ENCODE measurements at places on chromosomes 6 and 20.

DNA sequence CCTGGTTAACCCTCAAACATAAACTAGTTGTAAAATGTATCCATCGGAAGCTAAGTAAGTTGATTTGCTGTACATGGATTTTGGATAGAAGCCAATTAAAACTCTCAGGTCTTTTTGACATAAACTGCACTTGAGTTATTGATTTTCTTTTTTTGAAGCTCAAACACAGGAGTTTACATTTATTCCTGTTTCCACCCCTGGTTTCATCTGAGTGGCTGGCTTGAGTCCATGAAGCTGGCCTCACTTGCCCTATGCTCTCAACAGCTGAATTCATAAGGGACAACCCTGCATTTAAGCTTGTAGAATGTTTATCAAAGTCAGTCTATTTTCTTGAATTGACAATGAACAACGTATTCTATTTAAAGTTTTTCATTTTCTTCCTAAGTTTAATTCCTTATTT lies 58.1 kb upstream of the PLEKHG1 start:
- DNase-seq: no peak

GRCh38 chr6:15336900-15337560 lies 91.2 kb downstream of the JARID2 start:
- DNase-seq: no peak

DNA sequence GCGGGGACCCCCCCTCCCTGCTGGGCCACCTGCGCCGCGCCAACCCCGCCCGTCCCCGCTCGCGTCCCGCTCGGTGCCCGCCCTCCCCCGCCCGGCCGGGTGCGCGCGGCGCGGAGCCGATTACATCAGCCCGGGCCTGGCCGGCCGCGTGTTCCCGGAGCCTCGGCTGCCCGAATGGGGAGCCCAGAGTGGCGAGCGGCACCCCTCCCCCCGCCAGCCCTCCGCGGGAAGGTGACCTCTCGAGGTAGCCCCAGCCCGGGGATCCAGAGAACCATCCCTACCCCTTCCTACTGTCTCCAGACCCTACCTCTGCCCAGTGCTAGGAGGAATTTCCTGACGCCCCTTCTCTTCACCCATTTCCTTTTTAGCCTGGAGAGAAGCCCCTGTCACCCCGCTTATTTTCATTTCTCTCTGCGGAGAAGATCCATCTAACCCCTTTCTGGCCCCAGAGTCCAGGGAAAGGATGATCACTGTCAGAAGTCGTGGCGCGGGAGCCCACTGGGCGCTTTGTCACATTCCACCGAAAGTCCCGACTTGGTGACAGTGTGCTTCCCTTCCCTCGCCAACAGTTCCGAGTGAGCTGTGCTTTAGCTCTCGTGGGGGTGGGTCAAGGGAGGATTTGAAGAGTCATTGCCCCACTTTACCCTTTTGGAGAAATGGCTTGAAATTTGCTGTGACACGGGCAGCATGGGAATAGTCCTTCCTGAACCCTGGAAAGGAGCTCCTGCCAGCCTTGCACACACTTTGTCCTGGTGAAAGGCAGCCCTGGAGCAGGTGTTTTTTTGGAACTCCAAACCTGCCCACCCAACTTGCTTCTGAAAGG lies 2.1 kb downstream of the VEGFA start:
- DNase-seq: no peak

GRCh38 chr6:33761922-33762629 lies 15.4 kb upstream of the IP6K3 start:
- no peak for DNase-seq

DNA sequence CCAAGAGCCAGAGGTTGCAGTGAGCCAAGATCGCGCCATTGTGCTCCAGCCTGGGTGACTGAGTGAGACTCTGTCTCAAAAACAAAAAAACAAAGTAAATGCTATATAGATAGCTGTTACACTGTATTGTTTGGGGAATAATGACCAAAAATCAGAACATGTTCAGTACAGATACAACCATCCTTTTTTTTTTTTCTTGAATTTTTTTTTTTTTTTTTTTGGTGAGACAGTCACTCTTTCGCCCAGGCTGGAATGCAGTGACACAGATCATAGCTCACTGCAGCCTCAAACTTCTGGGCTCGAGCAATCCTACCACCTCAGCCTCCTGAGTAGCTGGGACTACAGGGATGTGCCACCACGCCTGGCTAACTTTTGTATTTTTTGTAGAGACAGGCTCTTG lies 63.7 kb downstream of the BCAS4 start:
- no peak for DNase-seq

DNA sequence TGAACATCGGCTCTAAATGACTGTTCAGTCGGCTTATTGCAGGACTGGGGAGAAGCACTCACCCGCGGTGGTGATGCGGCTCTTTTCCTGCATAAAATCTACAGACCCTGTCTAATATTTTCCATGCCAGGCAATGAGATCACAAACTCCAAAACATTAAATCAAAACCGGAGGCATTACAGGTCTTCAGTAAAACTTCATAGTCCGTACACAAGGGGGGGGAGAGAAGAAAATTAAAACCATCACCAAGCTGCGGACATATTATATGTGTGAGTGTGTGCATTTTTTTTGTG lies 6.3 kb upstream of the PAX1 start:
- DNase-seq: no peak

DNA sequence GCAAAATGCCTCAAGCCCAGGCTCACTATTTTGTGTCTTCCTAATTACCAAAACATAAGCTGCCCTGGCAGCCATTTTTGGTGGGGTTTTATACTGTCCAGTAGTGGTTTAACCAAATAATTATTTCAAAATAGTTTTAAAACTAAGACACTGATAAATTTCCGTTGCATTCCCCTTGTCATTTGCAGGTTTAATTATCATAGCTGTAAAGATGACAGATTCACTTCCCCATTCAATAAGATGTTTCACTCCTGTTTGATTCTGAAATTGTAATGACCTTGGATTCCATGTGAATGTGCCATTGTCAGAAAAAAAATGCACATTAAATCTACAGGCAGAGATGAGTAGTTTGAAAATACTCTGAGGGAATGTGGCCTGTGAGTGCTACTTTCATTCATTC lies 172.0 kb downstream of the COL9A1 start:
- no peak for DNase-seq

- no peak for DNase-seq
Measured at GRCh38 chr6:138774370-138774769, 801 bp downstream of the CCDC28A start.

GRCh38 chr6:161128680-161129196 lies 137.2 kb downstream of the MAP3K4 start:
- DNase-seq: no peak

DNA sequence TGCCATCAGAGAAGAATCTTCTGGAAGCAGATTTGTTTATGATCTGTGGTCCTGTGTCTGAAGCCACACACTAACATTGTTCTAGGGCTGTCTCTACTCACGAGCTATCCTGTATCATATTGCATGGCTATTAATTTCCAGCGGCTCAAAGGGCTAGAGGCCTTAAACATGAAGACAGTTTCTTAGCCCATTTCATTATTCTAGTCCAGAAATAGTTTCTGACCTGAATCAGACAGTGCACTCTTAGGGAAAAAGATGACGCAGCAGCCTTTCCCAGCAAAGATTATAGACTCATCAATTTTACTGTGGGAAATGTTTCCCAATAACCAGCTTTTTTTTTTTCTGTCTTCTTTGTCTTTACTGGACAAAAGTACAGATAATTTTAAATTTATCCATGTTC lies 105.3 kb upstream of the SUPT3H start:
- DNase-seq: no peak

DNA sequence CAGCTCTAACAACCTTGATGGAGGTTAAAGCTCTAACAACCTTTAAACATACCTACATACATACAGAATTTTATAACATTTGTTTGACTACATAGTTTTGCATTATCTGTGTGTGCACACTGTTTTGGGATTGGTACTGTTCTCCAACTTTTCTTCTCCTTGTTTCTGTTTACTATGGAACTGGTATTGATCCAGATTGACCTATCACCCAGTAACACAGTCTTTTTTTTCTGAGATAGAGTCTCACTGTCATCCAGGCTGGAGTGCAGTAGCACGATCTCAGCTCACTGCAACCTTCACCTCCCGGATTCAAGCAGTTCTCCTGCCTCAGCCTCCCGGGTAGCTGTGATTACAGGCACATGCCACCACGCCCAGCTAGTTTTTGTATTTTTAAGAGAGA lies 16.7 kb upstream of the SUMO4 start:
- no peak for DNase-seq

DNA sequence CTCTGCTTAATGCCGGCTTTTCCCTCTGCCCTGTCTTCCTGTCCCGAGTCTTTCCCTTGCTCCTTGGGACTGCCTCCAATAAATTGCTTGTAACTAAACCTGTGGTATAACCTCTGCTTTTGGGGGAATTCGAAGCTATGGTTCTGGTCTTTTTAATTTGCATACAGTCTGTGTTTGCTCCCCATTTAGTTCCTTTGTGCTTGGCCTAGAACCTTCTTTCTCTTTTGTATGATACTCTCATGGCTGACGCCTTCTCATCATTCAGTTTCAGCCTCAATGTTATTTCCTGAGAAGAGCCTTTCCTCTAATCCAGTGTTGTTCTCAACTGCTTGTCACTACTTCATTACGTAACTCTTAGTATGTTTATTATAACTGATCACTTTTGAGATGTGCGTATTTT lies 248.0 kb downstream of the PHF3 start:
- DNase-seq: no peak

DNA sequence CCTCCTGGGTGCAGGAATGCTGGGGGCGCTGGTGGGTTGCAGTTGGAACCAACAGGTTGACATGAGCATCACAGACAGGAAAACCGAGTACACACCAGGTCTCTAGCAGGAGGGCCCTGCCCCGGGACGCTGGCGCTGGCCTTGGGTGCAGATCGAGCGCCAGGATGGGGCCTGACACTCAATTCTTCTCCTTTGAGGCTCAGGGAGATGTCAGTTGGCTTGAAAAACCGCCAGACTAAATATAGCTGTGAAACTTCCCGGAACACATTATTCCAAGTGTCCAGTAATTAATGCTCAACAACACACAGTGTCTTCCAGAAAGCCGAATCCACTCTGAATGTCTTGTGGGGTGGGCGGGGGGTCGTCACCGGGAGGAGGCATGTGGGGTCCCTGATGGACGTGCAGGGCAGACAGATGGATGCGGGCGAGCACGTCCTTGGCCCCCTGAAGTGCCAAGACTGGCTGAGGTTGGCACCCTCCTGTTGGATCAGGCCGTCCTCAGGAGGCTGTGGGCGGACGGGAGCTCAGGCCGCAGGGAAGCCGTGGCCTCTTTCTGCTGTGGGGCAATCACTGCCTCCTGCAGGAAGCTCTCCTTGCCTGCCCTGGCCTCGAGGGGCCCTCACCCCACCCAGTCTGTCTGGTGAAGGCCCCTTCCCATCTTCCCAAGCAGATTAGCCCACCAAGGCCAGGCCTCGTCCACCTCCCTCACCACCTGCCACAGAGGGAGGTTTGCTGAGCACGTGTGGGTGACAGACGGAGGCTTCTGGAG lies 19.4 kb upstream of the GATA5 start:
- DNase-seq: no peak

- DNase-seq: no peak
Measured at GRCh38 chr20:48411919-48412522, 415.8 kb downstream of the PREX1 start.

DNA sequence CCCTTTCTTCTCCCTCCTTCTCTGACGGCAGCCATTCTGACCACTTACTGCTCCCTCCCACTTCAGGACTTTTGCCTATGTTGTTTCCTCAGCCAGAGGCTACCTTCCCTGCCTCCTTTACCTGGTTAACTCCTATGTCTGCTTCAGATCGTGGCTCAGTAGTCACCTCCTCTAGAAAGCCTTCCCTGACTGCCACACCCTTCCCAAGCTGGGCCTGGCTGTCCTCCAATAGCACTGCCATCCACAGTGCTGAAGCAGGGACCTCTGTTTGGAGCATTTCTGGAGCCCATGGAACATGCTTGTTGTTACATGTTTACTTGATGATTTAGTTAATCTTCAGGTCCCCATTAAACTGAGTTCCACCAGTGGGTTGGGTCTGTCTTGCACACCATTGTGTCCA lies 13.8 kb downstream of the XKR7 start:
- DNase-seq: no peak

DNA sequence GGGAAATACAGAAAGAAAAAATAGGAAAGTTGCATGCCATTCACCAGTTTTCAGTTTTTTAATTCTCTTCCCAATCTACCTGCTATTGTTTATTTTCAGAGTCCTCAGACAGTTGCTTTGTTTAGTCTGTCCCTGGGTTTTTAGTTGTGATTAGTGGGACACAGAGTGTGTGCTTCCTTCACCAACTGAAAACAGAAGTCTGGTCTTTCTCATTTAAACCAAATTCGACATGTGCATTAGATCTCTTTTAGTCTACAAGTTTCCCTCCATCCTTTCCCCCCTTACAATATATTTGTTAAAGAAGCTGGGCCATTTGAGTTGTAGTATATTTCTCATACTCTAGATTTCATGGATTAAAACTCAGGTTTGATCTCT lies 58.7 kb upstream of the STMND1 start:
- no peak for DNase-seq

- DNase-seq: no peak
Measured at GRCh38 chr20:31861135-31861384, 9.3 kb downstream of the DUSP15 start.

DNA sequence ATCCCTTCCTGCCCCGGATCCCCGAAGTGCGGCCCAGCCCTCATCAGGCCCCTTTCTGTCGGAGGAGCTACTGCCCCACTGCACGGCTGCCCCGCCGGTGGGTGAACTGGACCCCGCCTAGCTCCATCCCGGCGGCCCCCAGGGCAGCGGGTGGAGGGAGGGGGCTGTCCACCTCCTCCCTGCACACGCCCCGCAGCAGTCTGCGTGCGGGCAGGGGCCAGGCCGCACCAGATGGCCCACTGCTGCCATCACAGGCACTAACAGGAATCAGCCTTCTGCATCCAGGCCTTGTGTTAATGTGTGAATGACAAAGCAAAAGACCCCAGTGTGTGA lies 54.9 kb upstream of the UNC93A start:
- no peak for DNase-seq

GRCh38 chr6:15491986-15492269 lies 170.9 kb downstream of the DTNBP1 start:
- no peak for DNase-seq

DNA sequence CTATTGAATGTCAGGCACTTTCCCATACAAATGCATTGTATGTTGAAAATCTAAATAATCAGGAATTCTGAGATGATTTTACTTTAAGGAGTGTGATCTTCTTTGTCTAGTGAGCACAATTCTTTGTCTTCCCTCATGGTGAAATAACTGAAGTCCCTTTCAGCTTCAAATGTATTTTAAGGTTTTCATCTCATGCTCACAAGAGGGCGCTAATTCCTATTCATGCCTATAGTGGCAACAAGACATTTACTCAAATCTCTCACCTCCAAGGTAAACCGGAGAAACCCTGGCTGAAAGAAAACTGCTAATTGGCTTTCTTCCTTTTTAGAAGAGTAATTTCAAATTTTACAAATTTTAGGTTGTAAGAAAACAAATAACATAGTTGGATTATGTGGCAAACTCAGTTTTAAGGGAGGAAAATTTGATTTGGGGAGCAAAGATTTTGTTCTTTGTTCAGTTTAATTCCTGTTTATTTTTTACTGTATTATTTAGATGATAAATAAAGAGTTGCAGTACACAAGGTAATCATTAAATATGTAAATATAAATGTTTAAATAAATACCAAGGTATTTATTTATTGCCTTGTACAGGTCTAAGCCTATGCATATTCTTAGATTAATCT lies 69.1 kb downstream of the SLC35F1 start:
- DNase-seq: no peak

Measured in T-cell (primary cell).